ENCODE measurements at places on chromosomes 1 and 21. TPM values are rescaled to one million over a fixed set of nuclear protein-coding genes. Genes with fewer than 3 reads are reported as not detected.

Gene SPRR5
- total RNA-seq, result not detected

Gene PCP4L1
- total RNA-seq, result not detected

Gene UBE4B
- 49.5 TPM for total RNA-seq

Gene SH2D2A
- 0.33 TPM for total RNA-seq

Gene SH2D1B
- total RNA-seq, result not detected

Gene GLMN
- total RNA-seq, result 6.2 TPM

Gene ATAD3C
- not detected for total RNA-seq

Gene OR2T29
- total RNA-seq, result not detected

Gene ST7L
- total RNA-seq, result 20.2 TPM

Gene DIO1
- not detected for total RNA-seq

Gene SLAMF9
- not detected for total RNA-seq

Gene HSD3B1
- not detected for total RNA-seq

Gene ZFYVE9
- 28.4 TPM for total RNA-seq

Gene CFHR3
- not detected for total RNA-seq

Gene GPA33
- total RNA-seq, result not detected

Gene FMO5
- total RNA-seq, result 0.98 TPM

Gene C1QTNF12
- total RNA-seq, result 0.33 TPM

Gene VSIG8
- total RNA-seq, result not detected

Gene COA7
- 17.9 TPM for total RNA-seq

Gene ADPRS
- total RNA-seq, result 33.6 TPM

Gene HES4
- 20.6 TPM for total RNA-seq

Gene FAM72D
- total RNA-seq, result 0.65 TPM

Gene PLCH2
- total RNA-seq, result under 0.01 TPM

Gene KCNK2
- total RNA-seq, result 0.38 TPM

Gene G0S2
- 4.6 TPM for total RNA-seq

Gene TMCC2
- 2.0 TPM for total RNA-seq

Gene SPRR2F
- total RNA-seq, result not detected

Gene FAM3B
- total RNA-seq, result not detected

Gene LMOD1
- under 0.01 TPM for total RNA-seq

Gene DNMT3L
- not detected for total RNA-seq

Gene RBP7
- total RNA-seq, result not detected

Gene KCNQ4
- total RNA-seq, result not detected

Gene TCHH
- total RNA-seq, result not detected

Gene ZNF124
- 73.5 TPM for total RNA-seq

Gene UCK2
- 89.5 TPM for total RNA-seq

Gene CLCA4
- not detected for total RNA-seq

Gene TPM3
- total RNA-seq, result 741 TPM

Gene LY9
- total RNA-seq, result not detected

Gene MYBPH
- not detected for total RNA-seq

Gene RNF11
- total RNA-seq, result 127 TPM

Gene PLA2G5
- not detected for total RNA-seq

Gene AMY1A
- not detected for total RNA-seq

Gene DYNLT4
- not detected for total RNA-seq

Gene KRTAP23-1
- not detected for total RNA-seq

Gene B3GALT5
- total RNA-seq, result 0.10 TPM

Gene SPTA1
- total RNA-seq, result 5.9 TPM

Gene IRF6
- total RNA-seq, result 2.9 TPM

Gene C4BPA
- not detected for total RNA-seq

Gene VWA5B1
- not detected for total RNA-seq

Gene PLPP3
- 59.4 TPM for total RNA-seq

Measured in vein endothelial cell (primary cell).